H9 (cell line): ENCODE measurements at places on chromosomes 13 and 19. TPM values are rescaled to one million over a fixed set of nuclear protein-coding genes. Genes with fewer than 3 reads are reported as not detected.
A peak's percentile ranks its signal among the peaks of the same experiment; 100 is the strongest.

Gene SCN1B
- 3.8 TPM in 2 replicates for total RNA-seq

Gene LIM2
- total RNA-seq = not detected in 2 replicates

DNA sequence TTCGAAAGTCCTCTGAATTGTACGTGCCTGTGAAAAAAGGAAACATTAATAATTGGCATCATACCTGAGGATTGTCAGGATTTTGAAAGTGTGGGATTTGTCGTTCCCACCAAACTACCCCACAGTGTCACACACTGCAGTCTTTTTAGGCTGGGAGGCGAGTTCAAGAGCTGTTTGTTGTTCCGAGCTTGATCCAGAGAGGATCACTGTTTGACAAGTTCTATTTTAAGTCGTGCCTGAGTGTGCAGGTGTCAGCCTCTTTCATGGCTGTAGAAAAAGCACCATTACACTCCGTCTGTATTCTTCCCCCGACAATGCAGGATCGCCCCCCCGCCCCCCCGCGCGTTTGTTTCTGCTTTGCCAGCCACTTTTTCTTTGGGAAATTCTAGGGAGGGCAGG, 635 bp upstream of the NBEA start:
- peaks cover 1% of the 10 kb centered on the region; the same call in 1 of the 2 replicates for H3K4me1 ChIP-seq
- H3K4me3 ChIP-seq = peak overlapping the region; percentile 92
- no peak for DNase-seq
- no peak overlapping the region for H3K27ac ChIP-seq
- no peaks in the 10 kb centered on the region for H3K27me3 ChIP-seq

DNA sequence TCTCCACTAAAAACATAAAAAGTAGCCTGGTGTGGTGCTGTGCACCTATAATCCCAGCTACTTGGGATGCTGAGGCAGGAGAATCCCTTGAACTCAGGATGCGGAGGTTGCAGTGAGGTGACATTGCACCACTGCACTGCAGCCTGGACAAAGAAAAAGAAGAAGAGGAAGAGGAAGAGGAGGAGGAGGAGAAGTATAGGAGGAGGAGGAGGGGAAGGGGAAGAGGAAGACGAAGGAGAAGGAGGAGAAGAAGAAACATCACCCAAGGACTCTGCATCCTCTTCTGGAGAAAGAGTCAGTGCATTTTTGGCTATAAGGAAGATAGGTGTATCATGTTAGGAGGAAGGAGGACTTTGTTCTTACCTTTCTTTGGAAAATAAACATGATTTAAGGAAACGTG, 13.0 kb upstream of the FPR3 start:
- no peak for DNase-seq
- no peaks in the 10 kb centered on the region for H3K36me3 ChIP-seq
- no peaks in the 10 kb centered on the region for H3K4me1 ChIP-seq

- peak; percentile 69 for DNase-seq
- H3K4me3 ChIP-seq = no peak overlapping the region
- no peak overlapping the region for H3K27ac ChIP-seq
Observed at GRCh38 chr13:31043957-31044356, 111.5 kb downstream of the TEX26 start.

DNA sequence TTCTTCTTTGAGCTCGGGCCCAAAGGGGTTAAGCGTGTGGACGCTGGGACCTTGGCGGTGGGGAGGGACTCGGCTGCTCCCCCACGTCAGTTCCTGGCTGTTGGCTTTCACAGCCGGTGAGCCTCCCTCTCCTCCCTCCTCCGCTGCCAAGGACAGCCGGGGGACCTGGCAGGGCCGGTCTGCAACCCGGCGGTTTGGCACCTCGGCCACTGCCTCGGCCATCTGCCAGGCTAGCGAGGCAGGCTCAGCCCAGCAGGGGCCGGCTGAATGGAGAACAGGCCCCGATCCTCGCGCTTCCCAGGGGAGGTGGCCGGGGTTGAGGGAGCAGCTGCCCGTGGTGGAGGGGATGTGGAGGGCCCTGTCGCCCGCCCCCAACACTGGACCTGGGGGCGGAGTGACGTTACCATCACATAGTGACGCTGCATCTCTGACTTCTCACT, 5.0 kb downstream of the TLE5 start:
- H3K36me3 ChIP-seq = peaks cover 55% of the 10 kb centered on the region
- H3K27ac ChIP-seq = no peak overlapping the region
- DNase-seq = peak; percentile 51

GRCh38 chr19:45874620-45874966, 10.5 kb downstream of the FOXA3 start:
- H3K27ac ChIP-seq = no peak overlapping the region
- H3K4me1 ChIP-seq = no peaks in the 10 kb centered on the region
- no peak overlapping the region for H3K4me3 ChIP-seq
- H3K36me3 ChIP-seq = peaks cover 26% of the 10 kb centered on the region

DNA sequence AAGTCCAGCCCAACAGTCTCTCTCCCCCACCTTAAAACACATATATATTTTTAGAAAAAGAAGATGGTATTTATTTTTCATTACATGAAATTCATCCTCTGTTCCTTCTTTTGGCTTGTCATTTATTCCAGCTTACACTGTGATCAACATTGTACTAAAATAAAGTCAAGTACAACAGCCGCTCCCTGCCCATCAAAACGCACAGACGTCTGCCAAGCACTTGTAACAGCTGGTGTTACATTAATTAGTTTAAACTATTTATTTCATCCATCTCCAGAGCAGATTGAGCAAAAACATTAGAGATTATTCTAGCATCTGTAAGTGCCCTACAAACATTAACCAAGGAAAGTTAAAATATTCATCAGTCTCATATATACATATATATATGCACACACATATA, 350.5 kb downstream of the DACH1 start:
- no peaks in the 10 kb centered on the region for H3K4me1 ChIP-seq
- no peaks in the 10 kb centered on the region for H3K36me3 ChIP-seq
- H3K27ac ChIP-seq = no peak overlapping the region
